Pons (tissue), 1 donor: ENCODE measurements at places on chromosomes 5 and 9.

DNA sequence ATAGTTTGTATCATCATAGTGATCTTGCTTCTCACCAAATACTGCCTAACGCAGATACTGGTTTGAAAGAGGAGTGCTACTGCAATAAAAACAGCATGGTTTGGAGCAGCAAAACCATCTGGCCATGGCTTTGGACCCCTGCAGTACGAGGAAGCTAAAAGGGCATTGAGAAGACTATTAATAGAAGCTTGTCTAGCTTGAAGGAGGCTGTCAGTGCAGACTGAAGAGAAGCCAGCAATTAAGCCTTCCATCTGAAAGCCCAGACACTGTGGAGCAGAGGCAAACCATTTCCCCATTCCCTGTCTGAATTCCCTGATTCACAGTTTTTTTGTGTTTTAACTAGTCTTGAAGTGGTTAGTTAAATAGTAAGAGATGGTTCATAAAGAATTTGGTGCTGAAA lies 281.6 kb downstream of the PTPRD start:
- DNase-seq: no peak

- DNase-seq: no peak
Observed at GRCh38 chr5:153960269-153961215, 78.2 kb downstream of the FAM114A2 start.

DNA sequence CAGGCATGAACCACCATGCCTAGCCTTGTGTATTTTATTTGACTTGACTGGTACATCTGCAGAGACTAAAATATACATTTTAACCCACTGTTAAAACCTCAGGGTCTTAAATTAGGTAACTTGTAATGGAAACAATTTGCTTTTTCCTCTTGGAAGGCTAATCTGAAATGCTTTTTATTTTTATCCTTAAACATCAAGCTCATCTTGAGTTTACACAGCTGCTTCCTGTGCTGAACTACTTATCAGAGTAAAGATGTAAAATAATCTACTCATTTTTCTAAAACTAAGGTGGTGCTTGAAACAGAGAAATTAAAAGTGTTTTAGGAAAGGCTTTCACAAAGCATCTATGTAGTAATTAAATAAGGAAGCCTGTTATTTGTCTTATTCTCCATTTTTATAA lies 144.1 kb downstream of the ENTREP1 start:
- DNase-seq: no peak

- no peak for DNase-seq
Observed at GRCh38 chr5:59115345-59115744, 532.5 kb downstream of the RAB3C start.

GRCh38 chr5:76720988-76721569 lies 5.2 kb downstream of the F2R start:
- DNase-seq: peak; percentile 13

DNA sequence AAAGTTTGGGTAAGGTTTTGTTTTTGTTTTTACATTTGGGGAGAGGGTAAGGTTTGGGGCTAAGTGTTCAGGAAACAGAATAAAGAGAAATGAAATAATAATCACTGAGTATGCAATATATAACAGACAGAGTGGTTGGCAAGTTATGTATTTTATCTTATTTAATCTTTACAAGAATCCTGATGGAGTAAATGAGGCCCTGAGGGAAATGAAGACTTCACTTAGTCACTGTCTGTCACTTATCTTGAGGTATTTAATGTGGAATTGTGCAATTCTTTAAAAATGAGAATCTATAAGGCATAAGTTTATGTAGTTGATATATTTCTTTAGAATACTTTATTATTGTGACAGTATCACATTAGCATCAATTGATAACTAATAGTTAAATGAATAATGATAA lies 48.1 kb downstream of the TEK start:
- no peak for DNase-seq

- peak; percentile 10 for DNase-seq
Observed at GRCh38 chr9:37197158-37198038, 77.0 kb downstream of the ZCCHC7 start.

DNA sequence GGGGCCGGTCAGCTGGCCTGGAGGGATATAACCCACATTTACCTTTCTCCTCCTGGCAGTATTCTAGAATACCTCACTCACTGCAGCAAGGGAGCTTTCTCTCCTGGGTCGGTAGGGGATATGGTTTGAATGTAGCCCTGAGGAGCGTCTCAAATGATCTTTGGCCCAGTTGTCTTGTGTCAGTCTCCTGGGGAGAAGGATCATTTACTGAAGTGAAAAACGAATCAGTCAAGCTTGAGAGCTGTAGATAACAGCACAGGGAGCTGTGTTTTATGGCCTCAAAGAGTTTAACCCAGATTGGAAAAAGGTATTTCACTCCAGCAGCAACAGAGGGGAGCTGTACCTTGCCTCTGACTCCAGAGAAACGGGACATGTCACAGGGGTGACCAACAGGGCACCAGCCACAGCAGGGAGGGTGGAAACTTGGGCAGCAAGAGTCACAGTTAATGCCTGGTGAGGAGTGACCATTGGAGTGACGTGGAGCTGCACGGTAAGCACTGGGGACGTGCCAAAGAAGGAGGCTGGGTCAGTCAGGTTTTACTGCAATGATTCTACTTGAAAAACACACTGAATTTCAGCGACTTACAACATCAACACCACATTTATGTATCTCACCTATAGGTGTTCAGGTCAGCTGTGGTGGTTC lies 29.8 kb upstream of the ZFR start:
- no peak for DNase-seq

DNA sequence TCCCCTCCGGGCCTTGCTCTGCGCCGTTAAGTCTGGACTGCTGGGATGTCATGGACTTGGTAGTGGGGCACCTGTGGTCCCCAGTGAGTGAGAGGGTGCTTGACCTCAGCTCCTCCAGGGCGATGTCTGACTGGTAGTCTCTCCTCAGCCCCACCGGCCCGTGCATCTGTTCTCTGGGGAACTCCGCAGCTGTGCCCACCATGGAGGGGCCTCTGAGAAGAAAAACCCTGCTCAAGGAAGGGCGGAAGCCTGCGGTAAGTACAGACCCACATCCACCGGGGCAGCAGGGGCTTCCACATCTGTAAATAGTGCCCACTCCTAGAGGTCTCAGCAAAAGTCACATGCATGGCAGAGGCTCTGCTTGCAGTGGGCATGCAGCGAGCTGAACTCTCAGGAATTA lies 52.6 kb upstream of the GARNL3 start:
- no peak for DNase-seq

DNA sequence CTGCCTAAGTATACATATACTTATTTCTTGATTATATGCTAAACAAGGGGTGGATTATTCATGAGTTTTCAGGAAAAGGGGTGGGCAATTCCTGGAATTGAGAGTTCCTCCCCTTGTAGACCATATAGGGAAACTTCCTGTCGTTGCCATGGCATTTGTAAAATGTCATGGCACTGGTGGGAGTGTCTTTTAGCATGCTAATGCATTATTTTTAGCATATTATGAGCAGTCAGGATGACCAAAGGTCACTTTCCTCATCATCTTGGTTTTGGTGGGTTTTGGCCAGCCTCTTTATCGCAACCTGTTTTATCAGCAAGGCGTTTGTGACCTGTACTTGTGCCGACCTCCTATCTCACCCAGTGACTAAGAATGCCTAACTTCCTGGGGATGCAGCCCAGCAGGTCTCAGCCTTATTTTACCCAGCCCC lies 80.9 kb downstream of the ALDH7A1 start:
- DNase-seq: no peak

DNA sequence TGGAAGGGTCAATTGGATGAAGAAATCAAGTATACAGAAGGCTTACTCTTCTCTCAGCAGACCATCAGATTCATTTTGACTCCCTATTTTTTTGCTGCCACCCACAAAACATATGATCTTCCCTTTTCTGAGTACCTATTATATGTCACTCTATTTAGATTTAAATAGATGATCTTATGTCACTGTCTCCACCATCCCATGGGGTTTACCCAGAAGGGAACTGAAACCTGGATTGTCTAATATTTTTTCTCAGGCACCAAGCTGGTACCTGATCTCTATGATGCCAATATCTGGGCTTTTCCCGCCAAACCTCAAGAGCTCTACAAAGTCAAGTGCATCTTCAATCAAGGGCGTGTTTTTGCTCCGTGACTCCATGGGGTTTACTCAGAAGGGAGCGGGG lies 118.7 kb downstream of the GAS1 start:
- no peak for DNase-seq

DNA sequence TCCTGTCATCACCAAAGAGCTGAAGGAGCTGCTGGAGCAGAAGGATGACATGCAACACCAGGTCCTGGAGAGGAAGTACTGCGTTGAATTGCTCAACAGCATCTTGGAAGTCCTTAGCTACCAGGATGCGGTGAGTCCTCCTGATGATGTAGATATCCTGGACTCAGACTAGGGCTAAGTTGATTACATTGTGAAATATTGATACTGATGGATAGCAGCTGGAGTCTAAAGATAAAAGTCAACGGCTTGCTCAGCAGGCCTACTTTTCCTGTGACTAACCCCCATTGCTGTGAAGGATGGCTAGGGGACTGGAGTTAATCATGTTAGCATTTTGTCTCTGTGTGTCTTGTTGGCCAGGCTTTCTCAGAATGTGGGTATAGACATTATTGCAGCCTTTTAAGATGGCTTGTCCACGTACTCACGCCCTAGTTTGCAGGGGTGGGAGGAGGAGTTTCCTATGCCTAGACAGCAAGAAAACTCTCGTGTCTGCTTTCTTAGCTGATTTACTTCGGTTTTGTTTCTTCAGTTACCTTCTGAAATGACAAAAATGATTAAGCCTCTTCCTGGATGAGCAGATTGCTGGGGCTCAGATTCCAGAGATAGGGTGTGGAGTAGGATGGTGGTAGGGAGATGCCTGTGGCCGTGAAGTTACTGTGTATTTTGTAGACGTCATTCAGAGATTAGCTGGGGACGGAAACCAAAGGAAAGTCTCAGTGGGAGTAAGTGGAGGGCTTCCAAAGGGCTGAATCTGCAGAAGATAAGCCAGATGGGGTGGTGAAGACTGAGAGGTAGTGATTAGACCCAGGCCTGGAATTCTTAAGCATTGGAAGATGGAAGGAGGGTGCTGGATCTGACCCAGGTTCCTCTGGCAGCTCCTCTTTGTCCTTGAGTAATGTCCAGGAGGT lies 166.3 kb downstream of the DOCK2 start:
- no peak for DNase-seq

DNA sequence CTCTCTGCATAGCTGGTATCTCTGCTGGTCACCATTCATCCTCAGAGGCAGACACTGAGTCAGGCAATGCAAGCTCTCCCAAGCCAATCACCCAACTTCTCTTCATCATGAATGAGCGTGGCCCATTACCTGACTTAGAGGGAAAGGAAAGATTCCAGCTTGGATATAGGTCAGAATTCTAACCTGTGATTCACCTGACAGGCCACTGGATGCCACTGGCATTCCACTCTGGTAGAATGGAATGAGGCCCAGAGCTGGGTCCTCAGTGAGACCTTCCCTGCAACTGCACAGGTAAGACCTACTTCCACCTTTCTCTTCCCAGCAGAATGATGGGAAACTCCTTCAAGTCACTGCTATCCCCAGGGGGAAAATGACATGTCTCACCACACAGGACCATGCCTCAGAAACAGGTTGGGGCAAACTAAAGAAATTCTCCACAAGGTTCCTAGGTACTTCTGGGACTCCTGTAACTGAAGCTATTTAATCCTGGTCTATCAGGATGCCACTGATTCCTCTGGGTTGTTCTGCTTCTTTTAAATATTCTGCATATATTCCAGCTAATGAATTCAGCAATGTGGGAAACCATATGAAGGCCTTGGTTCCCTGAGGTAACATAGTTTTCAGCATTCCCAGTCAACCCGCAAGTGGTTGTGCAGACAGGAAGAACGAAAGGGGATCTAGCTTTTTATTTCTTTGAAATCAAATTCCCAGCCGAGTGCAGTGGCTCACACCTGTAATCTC lies 62.0 kb downstream of the SUSD1 start:
- DNase-seq: no peak

DNA sequence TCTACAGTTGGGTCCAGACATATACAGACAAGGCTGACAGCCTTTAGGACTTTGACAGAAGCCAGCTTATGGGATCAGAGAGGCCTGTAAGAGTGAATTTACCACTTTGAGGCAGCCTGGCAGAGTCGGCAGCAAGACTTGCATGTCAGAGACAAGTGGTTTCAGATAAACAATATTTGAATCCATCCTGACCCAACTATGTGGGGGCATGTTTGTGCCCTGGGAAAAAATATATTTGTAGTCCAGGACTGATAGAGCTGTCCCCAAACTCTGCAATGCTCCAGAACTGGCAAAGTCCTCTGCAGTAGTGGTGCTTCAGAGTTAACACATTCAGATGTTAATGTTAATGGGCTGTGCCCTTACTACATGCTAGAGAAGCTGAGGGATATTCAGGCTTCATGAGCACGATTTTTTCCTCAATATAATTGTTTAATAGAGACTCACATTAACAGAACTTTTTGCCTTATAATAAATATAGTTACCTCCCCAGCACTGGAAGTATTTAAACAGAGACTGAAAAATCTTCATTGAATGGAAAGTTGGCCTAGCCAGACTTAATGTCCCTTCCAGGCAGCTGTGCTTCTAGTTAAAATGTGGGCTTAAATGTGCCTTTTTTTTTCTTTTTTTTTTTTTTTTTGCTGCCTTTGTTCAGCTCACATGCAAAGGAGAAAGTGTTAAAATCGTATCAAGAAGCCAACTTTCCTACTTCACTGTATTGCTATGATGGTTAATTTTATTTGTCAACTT lies 42.9 kb downstream of the FEM1C start:
- no peak for DNase-seq

DNA sequence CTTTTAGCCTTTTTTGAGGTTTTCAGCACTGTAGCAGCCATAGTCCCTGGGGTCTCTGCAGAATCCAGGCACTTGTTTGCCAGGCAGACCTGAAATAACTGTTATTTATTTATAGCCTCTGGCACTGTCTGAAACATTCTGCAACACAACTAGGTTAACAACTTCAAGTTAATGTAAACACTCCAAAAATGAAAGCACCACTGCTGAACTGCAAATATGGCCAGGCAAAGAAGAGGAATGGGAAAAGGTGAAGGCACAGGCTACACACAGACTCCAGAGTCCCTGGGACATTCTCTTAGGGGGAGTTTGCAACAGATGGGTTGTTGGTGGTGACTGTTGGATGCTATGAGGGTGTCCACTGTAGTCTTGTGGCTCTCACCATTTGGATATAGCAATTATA lies 369.0 kb downstream of the MAT2B start:
- DNase-seq: no peak

GRCh38 chr9:130089141-130089540 lies 35.4 kb downstream of the GPR107 start:
- no peak for DNase-seq

- DNase-seq: no peak
Observed at GRCh38 chr9:111411266-111411665, 72.9 kb downstream of the ECPAS start.
